ENCODE measurements at places on chromosomes 3 and 15. TPM values are rescaled to one million over a fixed set of nuclear protein-coding genes. Genes with fewer than 3 reads are reported as not detected.

KIAA1143 gene
- 17.8 TPM for total RNA-seq

COL7A1 gene
- 151 TPM for total RNA-seq

IQCF5 gene
- not detected for total RNA-seq

LYZL4 gene
- not detected for total RNA-seq

SCN11A gene
- not detected for total RNA-seq

GRCh38 chr3:123880998-123881561 is 3.1 kb downstream of the MYLK start:
- DNase-seq: no peak
- no peak overlapping the region for H3K27ac ChIP-seq
- H3K27me3 ChIP-seq: no peaks in the 10 kb centered on the region
- H3K36me3 ChIP-seq: no peaks in the 10 kb centered on the region
- no peaks in the 10 kb centered on the region for H3K4me1 ChIP-seq
- H3K4me3 ChIP-seq: no peak overlapping the region

GRCh38 chr3:69761896-69762767 is 22.9 kb downstream of the MITF start:
- no peaks in the 10 kb centered on the region for H3K36me3 ChIP-seq
- peak overlapping the region; percentile 88 for H3K27ac ChIP-seq
- peaks cover 55% of the 10 kb centered on the region for H3K4me1 ChIP-seq
- peak; percentile 85 for DNase-seq
- H3K27me3 ChIP-seq: no peaks in the 10 kb centered on the region

GRCh38 chr3:53420831-53421230 is 73.5 kb upstream of the DCP1A start:
- no peaks in the 10 kb centered on the region for H3K36me3 ChIP-seq
- DNase-seq: no peak
- no peak overlapping the region for H3K27ac ChIP-seq
- no peak overlapping the region for H3K4me3 ChIP-seq

GRCh38 chr15:39921274-39921638 is 1.2 kb upstream of the GPR176 start:
- H3K27ac ChIP-seq: no peak overlapping the region
- H3K27me3 ChIP-seq: no peaks in the 10 kb centered on the region
- H3K4me3 ChIP-seq: peak overlapping the region; percentile 69
- no peak for DNase-seq
- no peaks in the 10 kb centered on the region for H3K36me3 ChIP-seq
- H3K4me1 ChIP-seq: peaks cover 33% of the 10 kb centered on the region

- no peak for DNase-seq
- peaks cover 25% of the 10 kb centered on the region for H3K4me1 ChIP-seq
- H3K4me3 ChIP-seq: peak overlapping the region; percentile 82
- no peaks in the 10 kb centered on the region for H3K27me3 ChIP-seq
- no peaks in the 10 kb centered on the region for H3K36me3 ChIP-seq
Measured at GRCh38 chr3:120348065-120348990, 826 bp downstream of the LRRC58 start.

GRCh38 chr3:177626045-177626444 is 428.8 kb upstream of the TBL1XR1 start:
- no peak overlapping the region for H3K4me3 ChIP-seq
- H3K27ac ChIP-seq: no peak overlapping the region
- peaks cover 5% of the 10 kb centered on the region for H3K4me1 ChIP-seq
- no peaks in the 10 kb centered on the region for H3K27me3 ChIP-seq
- no peaks in the 10 kb centered on the region for H3K36me3 ChIP-seq

DNA sequence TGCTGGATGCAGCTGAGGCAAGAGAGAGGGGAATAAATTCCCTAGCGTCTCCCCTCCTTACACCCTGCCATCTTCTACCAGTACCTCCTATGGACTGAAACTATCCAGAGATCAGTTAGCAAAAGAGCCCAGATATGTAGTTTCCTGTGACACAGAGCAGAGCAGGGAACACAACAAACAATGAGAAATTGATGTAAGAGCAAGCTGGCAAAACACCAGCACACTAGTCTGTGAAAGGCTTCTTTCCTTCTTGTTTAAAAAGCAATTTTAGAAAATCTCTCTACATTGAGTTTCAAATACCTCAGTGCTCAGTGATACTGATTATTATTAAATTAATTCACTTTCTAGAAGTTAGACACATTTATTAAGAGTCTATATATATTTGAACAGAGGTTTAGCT is 215.6 kb upstream of the AZI2 start:
- no peaks in the 10 kb centered on the region for H3K36me3 ChIP-seq
- H3K4me1 ChIP-seq: no peaks in the 10 kb centered on the region
- H3K27me3 ChIP-seq: no peaks in the 10 kb centered on the region

DNA sequence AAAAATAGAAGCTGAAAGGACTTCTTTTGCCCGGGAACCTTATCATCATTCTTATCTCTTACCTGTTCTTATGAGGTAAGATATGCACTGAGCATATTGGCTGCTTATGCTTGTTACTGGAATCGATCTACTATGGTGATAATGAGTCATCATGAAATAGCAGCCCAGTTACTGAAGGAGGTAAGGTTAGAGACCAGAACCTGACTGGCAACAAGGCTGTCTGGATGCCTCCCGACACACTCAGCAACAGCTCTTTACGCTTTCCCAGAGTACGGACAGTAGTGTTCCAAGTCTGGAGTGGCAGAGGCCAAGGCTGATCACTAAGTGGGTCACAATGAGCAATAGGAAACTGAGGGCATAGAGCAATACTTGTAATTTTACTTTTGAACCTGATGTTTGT is 314.1 kb downstream of the NLGN1 start:
- peak overlapping the region; percentile 38 for H3K27ac ChIP-seq
- H3K36me3 ChIP-seq: no peaks in the 10 kb centered on the region
- H3K4me3 ChIP-seq: peak overlapping the region; percentile 37
- DNase-seq: peak; percentile 92

DNA sequence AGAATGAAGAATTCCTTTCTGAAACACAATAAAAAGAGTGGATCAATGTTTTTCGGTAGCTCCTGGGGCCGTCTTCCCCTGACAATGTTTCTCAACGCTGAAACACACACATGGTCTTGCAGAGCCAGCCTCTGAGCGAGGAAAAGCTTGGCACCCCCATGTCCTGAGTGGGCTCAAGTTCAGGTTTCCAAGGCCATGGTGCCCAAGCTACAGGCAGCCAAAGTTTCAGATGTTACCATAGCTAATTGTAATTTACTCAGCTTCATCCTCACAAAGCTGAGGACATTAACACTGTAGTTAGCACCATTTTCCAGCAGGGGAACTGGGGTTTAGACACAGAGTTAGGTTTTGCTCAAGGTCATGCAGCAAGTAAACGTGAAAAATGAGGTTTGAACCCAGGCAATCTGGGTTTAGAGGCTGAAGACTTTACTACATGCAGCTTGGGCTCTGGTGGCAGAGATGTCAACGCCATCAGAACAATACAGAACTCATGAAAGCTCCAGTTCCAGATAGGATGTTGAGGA is 199.1 kb downstream of the TJP1 start:
- no peak overlapping the region for H3K27ac ChIP-seq
- peaks cover 61% of the 10 kb centered on the region for H3K27me3 ChIP-seq
- H3K36me3 ChIP-seq: no peaks in the 10 kb centered on the region
- no peak overlapping the region for H3K4me3 ChIP-seq
- no peaks in the 10 kb centered on the region for H3K4me1 ChIP-seq

DNA sequence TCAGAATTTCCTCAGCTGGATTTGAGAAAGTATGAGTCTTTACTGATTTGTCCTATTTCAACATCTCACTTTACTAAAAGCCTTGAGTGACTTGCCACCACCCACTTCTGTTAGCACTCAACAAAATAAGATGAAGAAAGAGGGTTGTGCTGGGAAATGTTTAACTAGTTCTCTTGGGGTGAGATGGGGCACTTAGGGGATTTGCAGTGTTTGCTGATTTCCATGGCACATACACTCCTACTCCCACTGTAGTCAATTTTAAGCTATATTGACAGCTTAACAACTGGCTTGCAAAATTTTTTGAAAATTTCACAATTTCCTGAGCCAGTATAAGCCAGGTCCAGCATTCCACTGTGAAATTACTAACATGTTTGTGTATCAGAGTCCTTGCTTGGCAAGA is 463.1 kb upstream of the ARHGEF26 start:
- no peaks in the 10 kb centered on the region for H3K36me3 ChIP-seq
- no peak overlapping the region for H3K27ac ChIP-seq
- H3K4me3 ChIP-seq: no peak overlapping the region

- H3K36me3 ChIP-seq: no peaks in the 10 kb centered on the region
- H3K4me3 ChIP-seq: no peak overlapping the region
- no peaks in the 10 kb centered on the region for H3K27me3 ChIP-seq
- H3K4me1 ChIP-seq: peaks cover 13% of the 10 kb centered on the region
- no peak for DNase-seq
Measured at GRCh38 chr15:40353697-40354096, 2.9 kb downstream of the PHGR1 start.

- no peak for DNase-seq
- H3K36me3 ChIP-seq: no peaks in the 10 kb centered on the region
- no peak overlapping the region for H3K4me3 ChIP-seq
- H3K27me3 ChIP-seq: no peaks in the 10 kb centered on the region
- H3K4me1 ChIP-seq: no peaks in the 10 kb centered on the region
- no peak overlapping the region for H3K27ac ChIP-seq
Measured at GRCh38 chr15:48433226-48433886, 102.1 kb downstream of the DUT start.

- H3K4me3 ChIP-seq: no peak overlapping the region
- no peaks in the 10 kb centered on the region for H3K27me3 ChIP-seq
- DNase-seq: no peak
Measured at GRCh38 chr3:88509582-88509981, 359.8 kb downstream of the C3orf38 start.

DNA sequence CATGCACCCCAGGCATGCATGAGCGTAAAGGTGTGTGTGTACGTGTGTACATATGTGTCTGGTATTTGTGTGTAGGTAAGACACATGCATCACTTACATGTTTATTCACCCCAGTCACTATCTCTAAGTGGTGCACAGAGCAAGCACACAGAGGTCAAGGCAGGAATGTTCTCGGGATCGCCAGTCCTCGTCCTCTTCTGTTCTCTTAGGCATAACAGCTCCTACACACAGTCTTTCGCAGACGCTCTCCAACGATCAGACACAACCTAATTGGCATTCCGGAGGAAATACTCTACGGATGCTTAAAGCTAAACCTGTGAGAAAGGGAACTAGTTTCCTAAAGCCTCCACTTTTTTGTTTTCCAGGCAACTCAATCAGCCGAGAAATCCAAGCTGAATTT is 95.9 kb downstream of the ADAMTS17 start:
- no peaks in the 10 kb centered on the region for H3K27me3 ChIP-seq
- H3K27ac ChIP-seq: no peak overlapping the region
- H3K4me1 ChIP-seq: no peaks in the 10 kb centered on the region
- DNase-seq: no peak
